Activated CD4-positive, CD25-positive, alpha-beta regulatory T cell (primary cell): ENCODE measurements at places on chromosomes 12 and 14.

DNA sequence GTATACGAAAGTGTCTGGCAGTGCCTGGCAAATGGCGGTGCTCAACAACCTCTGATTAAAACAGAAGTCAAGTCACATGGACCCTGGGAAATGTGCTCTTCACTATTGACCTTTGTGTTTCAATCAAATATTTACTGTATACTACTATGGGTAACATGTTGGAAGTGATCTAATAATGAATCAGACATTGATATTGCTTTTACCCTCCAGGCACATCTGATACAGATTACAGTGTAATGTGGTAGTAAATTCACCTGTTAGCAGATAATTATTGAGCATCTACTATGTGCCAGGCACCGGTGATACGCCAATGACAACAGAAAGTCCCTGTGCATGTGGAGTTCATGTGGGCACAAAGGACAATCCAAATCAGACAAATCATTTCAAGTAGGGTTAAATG lies 63.1 kb downstream of the STON2 start:
- DNase-seq: no peak

DNA sequence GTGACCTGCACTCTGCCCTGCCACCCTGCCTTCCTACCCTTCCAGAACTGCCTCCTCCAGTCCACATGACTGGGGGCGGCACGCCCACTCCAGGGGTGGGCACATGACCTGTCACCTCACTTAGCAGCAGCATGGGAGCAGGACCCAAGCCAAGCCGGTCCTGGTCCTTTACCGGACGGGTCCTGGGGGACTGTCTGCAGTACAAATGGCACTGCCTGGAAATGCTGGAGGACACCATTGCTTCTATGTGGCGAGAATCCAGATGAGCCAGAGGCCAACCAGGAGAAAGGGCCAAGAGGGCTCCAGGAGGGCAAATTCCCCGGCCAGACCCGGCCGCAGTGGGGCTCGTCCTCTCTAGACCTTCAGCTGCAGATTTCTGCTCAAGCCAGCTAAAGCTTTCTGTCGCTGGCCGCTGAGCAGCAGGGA lies 33.1 kb downstream of the ITPK1 start:
- no peak for DNase-seq

GRCh38 chr14:21264025-21264801 lies 5.0 kb downstream of the HNRNPC start:
- no peak for DNase-seq

DNA sequence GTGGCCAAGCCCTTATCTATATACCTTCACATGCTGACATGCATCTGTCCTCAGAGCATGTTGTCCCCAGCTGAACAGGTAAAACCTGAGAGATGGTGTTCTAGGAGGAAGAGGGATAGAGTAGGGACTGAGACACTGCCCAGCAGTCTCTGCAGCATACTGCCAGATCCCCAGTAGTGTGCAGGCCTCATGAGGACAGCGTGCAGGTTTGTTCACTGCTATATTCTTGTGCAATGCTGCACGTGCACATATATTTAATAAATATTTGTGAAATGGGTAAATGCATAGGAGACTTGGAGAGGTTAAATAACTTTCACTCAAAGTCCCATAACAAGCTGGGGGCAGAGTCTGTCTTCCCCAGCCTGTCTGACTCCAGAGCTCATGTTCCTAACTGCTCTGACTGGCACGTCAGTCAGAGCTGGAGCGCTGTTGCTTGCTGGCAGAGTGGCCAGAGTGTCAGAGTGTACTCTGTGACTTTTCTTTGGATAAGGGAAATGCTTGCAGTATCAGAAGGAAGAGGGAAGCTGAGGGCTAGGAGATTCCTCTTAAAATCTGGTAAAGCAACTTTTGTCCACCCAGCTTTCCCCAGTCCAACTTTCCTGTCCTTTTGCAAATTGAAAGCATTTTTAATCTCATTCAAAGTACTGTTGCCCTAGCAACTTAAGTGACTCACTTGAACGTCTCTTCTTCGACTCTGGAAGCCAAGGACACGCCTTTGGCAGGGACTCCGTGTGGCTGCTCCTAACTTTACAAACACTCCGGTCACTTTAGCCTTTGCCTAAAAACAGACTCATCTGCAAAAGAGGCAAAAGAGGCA lies 14.9 kb upstream of the POLR3B start:
- DNase-seq: no peak

DNA sequence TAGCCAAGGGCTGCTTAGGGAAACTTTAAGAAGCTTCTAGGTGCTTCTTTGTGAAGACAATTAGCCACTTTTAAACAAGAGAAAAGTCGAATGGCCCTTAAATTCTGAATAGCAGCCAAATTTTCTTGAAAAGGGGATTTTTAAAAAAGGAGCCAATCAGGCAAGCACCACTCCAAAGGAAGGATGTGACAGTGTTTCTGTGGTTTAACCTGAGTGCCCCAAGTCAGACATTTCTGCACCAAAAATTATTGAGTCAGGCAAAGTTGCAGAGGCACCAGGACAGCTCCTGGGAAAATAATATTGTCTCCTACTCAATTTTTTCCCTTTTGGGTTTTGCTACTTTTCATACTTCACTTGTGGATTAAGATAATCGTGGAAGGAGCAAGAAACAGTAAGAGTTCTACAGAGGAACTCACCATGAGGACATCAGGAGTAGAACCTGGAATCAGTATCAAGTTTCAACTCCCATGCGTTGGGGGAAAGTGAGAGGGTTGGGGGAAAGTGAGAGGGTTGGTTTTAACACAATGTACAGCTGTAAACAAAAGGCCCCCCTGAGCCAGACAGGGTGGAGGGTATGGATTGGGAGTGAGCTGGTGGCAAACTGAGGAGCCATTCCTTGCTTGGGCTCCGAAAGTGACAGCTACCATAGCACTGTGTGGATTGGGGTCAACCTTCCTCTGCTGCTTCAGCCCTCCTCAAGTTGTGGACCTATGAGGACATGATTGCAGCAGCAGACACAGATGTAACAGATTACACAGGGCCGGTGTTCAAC lies 90.8 kb downstream of the SLC38A1 start:
- DNase-seq: no peak

DNA sequence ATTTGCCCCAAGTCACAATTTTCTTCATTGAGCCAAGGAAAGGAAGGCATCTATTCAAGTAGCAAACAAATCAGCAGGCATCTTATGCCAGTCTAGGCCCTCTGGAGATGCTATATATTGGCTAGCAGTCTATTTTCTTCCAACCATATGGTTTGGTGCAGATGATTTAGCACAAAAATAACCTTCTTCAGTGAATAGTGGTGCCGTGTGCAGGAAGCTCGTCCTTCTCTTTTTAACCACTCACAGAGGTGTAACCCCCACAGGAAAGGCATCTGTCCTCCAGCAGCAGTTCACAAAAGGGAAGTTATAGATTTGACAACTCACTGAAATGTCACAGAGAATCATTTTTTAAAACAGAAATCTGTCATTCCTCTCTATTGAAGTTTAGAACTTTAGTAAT lies 445.7 kb upstream of the SYT1 start:
- no peak for DNase-seq

GRCh38 chr14:102539544-102540314 lies 30.2 kb upstream of the ANKRD9 start:
- no peak for DNase-seq

DNA sequence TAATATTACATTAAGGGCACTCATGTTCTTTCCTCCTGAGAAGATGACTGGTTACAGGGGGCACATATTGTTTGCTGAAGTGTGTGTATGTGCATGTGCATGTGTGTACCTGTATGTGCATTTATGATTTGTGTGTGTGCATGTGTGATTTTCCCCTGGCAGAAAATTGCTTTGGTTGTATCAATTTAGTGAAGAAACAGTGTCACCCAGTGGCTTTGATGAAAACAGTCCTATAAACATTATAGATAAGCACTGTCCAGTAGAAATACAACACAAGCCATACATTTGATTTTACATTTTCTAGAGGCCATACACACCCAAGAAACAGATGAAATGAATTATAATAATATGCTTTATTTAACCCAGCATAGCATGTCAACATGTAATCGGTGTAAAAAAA lies 8.6 kb downstream of the PDE3A start:
- no peak for DNase-seq

DNA sequence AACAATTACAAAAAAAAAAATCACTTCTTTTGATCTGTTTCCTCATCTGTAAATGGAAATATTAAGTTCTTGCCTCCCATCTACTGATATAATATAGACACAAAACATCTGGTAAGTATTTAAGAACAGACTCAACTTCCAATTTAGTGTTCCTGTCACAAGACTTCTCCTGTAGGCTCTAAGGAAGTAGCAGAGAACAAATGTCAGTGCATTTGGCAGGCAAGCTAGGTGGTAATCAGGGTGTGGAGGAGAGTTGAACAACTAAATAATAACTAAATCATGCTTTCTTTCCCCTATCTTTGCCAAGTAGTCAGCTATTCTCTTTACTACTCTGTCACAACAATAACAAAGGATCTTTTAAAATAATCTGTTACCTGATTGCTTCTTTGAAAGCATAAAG lies 22.1 kb downstream of the BAZ1A start:
- DNase-seq: no peak

DNA sequence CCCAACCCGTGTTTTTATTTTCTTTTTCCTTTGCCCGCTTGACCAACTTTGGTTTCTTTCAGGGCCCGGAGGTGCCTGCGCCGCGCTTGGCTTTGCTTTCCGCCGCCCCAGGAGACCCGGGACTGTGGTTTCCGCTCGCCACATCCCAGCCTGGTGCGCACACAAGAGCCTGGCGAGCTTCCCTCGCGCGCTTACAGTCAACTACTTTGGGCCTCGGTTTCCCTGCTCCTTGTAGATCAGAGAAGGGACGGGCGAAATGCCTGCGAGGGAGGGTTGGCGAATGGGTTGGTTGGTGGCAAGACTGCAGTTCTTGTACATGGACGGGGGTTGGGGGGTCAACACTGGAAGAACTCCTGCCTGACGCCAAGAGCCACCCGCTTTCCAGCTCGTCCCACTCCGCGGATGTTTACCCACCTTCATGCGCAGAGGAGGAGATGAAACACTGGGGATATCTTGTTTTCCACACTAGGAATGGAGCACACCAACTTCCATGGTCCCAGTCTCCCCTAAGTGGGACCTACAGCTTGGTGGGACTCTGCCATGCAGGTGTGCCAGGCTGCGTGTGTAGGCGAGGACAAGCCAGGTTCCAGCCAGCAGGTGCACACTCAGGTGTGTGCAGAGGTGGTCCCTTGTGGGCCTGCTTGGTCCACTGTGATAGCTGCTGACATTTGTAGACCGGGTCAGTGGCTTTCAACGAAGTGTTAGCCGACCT lies 16.6 kb upstream of the TBX3 start:
- no peak for DNase-seq

DNA sequence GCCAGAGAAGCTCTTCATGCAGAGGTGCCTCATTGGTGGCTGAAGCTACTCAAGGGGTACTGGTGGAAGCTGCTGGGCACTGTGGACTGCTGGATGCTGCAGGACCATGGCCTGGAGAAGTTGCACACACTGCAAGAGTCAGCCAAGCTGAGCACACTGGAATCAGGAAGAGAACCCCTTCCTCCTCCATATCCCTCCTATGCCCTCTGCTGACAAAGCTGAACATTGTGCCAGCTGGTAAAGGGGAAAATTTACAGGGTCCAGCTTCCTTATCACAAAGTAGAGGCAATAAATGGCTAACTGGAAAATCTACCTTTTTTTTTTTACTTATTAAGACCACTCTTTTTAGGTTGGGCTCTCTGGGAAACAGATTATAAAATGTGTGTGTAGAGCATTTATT lies 6.5 kb downstream of the CCDC175 start:
- no peak for DNase-seq

DNA sequence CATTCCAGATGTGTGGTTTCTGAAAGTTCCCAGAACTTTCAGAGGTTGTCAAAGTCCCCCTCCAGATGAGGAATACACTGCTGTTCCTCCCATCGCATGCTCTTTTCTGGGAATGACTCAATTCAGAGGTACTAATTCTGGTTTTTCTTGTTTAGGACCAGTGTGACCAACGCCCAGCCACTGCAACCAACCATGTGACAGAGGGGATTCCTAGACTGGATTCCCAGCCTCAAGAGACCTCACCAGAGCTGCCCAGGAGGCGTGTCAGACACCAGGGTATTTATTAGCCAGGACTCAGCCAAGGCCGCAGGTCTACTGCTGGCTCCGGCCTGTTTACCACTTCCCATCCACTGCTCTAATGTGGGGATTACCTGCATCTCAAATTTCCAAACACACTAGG lies 24.2 kb downstream of the TRAFD1 start:
- no peak for DNase-seq

GRCh38 chr14:23301288-23301968 lies 1.2 kb downstream of the PPP1R3E start:
- peak; percentile 100 for DNase-seq

DNA sequence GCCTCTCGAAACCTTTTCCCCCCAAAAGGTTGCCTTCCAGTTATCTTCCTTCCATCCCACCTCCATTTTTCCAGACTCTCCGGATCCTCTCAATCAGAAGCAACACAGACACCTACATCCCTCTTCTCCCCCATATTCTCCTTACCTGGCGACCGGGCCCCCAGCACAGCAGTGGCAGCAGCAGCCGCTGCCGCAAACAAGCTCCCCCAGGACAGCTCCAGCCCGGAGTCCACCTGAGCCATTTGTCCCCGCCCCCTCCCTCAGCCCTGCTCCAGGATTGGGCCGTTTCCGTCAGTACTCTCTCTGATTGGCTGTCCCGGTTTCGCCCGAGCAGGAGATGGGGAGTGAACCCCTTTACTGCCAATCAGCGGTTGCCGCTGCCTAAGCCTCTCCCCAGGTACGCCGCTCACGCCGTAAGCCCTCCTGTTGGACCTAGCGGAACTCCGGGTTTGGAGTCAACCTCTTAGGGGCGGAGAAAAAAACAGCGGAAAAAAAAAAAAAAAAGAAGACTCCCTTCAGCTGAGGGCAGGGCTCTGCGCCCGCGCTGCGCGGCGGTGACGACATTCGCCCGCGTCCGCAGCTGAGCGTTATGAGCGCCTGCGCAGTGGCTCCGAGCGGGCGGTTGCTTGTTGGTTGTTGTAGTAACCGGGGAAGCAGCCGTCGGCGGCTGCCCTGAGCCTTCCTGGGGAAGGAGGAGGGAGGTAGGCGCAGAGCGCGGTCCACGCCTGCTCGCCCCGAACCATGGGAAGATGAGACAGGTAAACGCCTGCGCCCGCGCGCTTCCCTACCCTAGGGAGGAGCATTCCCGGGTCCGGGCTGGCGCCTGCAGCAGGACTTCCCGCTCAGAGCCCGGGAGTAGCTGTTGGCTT lies at the start of the genes ERG28 and TTLL5:
Gene ERG28 (minus strand): TSS at position 247 of the 869 bp plus-strand sequence. CDS start 3,374 bp downstream, outside the sequence.
Gene TTLL5 (plus strand): TSS at position 617 of the 869 bp plus-strand sequence. CDS start 1,904 bp downstream, outside the sequence.
- DNase-seq: peak; percentile 96

- no peak for DNase-seq
Measured at GRCh38 chr12:114780746-114781399, 96.9 kb upstream of the TBX3 start.

DNA sequence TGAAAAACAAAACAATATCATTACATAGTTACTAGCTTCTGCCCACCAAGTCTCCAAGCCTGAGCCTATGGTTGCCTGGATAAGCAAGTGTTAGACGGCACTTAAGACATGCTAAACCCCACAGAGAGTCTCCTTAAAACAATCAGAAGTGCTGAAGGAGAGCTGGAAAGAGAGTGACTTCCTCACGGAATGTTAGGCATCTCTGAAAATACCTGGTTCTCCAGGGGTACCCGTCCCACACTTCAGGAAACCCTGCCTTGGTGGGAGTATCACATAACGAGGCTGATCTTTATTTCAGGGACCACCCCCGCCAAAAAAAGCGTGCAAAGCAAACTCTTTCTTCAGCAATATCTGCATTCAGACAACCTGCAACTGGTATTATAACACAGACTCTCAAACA lies 18.3 kb downstream of the LHX5 start:
- no peak for DNase-seq
